Activated T-helper 9 cell treated with anti-CD3 and anti-CD28 coated beads, Interleukin-2, amount 50 U/mL, for 16 hours (primary cell): ENCODE measurements at places on chromosomes 12 and 14.

- DNase-seq, result no peak
These were observed 9.7 kb downstream of the AQP6 start for GRCh38 chr12:49982246-49983087.

GRCh38 chr14:105417690-105418121 is 1.9 kb upstream of the MTA1 start:
- DNase-seq, result no peak

- no peak for DNase-seq
These were observed 4.0 kb upstream of the PPP4R4 start for GRCh38 chr14:94170136-94170535.

- no peak for DNase-seq
These were observed 45.9 kb downstream of the PAX9 start for GRCh38 chr14:36707570-36707969.

GRCh38 chr12:52119398-52120254 is 40.1 kb downstream of the SMIM41 start:
- peak; percentile 13 for DNase-seq

GRCh38 chr14:50343434-50343833 is 31.3 kb downstream of the DMAC2L start:
- DNase-seq, result no peak

DNA sequence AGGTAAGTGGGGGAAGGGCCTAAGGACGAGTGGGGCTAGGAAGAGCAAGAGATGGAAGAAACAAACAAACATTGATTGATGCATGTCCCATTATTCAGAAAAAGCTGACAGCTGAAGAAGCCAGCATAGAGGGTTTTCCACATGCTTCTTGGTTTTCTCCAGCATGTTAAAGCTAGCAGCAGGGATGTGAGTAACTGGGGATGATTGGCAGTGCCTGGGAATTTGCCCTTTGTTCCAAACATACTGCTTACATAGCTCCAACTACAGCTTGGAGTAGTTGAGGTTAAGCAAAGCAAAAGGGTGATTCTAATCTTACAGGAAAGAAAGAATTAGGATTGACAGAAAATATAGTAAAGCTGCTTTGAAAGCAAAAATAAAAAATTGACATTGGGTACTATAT is 68.0 kb upstream of the IFNG-AS1 start:
- no peak for DNase-seq

GRCh38 chr12:22335794-22336166 is 1.3 kb upstream of the ST8SIA1 start:
- DNase-seq, result no peak
